Stimulated activated CD4-positive, alpha-beta T cell treated with anti-CD3 and anti-CD28 coated beads, TNF-alpha, amount 100 ng/mL, for 48 hours (primary cell): ENCODE measurements at places on chromosomes 5 and 9.

GRCh38 chr9:2231829-2232228, 216.7 kb downstream of the SMARCA2 start:
- no peak for DNase-seq

DNA sequence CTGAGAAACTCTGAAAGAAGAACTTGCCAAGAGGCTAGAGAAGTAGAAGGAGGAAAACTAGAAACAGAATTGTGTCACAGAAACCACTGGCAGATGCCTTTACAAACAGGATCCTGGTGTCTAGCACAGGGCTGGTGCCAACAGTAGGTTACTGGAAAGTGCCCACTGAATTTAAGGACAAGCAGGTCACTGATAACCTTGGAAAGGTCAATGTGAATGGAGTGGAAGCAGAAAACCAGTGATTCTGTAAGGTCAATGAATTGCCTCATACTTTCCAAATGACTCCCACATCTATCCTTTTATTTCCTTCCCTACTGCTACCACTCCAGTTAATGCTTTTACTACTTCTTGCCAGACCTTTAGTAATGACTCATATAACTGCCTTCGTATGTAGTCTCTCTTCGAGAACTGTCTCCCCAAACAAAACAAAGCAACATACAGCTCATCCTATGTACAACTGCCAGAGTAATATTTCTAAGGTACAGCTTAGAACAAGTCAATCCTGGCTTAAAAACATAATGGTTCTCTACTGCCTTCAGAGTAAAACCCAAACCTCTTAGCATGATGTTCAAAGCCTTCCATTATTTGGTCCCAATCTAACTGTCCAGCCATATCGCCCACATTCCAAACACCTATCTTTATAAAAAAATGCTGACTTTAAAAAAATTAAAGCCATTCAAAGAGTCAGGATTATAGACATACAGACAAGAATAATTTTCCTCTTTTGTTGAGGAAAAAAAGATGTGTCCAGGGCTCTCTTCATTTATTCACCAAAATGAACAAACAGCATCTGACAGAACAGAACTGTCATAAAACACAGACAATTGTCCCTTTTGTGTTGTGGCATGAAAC, 52.5 kb downstream of the NR3C1 start:
- no peak for DNase-seq

DNA sequence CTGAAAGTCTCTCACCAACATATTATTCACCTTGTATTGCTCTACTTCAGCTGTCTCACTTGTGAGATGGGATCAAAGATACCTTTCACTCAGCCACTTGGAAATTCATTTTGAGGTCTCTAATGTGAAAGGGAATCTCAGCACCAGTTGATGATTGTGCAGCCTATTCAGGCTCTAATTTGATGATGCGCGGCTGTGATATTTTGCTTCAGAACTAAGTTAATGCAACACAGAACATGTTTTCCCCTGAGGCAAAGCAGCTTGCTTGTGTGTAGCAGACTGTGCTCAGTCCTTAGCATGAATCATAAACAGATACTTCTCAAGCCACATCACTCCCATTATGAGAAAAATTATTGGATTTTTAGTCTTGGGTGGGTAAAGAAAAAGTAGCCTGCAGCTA, 378.8 kb downstream of the OSTF1 start:
- no peak for DNase-seq

DNA sequence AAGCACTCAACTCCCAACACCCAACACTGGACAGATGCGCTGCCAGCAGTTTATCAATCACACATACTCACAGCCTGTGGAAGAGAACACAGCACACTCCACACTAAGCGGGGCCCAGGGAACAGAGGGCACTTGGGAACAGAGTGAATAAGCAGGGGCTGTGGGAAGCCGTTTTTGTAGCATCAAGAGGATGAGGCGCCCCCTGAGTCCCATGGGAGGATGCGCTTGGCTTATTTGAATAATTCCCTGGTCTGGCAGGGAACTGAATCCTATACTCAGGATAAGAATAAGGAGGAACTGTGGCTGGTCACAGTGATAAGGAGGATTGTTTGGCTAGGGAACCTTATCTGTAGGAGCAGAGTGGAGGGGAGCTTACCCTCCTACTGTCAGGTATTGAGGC, 96.1 kb upstream of the DNAH5 start:
- DNase-seq, result no peak

GRCh38 chr9:72813544-72813943, 139.3 kb downstream of the ALDH1A1 start:
- DNase-seq, result no peak

GRCh38 chr5:61020415-61020814, 75.4 kb downstream of the NDUFAF2 start:
- DNase-seq, result no peak

- no peak for DNase-seq
Observed at GRCh38 chr5:33470544-33470943, 29.8 kb downstream of the TARS1 start.

DNA sequence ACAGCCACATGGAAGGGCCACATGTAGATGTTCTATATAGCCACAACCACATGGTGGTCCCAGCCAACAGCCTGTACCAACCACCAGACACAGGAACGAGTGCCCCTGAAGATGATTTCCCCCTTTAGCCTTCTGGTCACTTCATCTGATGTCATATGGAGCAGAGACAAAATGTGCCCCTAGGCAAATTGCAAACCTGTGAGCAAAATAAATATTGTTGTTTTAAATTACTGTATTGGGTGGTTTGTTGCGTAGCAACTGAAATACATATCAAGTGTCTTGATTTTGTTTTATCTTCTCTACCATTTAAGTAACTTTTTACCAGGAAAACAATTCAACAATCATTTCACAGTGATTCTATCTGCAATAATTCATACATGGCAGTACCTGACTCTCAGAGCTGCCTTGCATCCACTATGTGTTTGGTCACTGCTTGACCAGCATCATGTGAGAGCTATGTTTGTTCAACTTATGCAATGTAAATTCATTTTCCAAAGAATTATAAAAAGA, 142.5 kb upstream of the VLDLR start:
- DNase-seq, result no peak

DNA sequence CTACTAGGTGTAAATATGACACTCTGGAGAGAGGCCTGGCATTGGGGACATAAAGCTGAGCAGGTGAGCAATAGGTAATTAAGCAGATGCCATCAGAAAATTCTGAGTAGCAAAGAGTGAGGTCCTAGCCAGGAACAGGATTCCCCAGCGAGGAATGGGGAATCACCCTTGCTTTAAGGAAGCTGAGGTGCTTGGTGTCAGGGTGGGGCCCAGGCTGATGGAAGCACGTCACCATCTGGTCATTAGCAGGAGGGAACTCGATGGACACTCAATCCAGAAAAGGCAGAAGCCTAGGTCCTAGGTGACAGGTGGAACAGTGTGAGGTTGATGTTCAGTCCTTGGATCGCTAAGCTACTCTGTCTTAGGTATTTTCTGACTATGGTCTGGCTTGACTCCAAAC, 562.7 kb upstream of the DAP start:
- DNase-seq, result no peak

- no peak for DNase-seq
Observed at GRCh38 chr9:128412120-128412790, 8.4 kb upstream of the CERCAM start.

DNA sequence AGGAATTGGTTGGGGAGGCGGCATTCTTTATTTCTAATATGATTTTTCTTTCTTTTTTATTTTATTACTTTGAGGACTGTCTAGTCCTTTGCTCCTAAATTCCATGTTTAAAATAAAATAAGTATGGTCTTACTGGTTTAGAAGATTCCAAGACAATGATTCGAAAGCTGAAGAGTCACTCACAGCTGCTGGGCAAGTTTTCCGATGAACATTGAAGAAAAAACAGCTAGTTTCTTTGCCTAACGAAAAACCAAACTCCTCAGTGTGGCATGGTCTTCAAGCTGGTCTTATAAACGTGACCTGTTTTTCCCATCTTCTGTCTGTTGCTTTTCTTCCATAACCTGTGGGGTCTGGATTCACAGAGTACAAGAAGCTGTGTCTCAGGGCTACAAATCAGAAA, 25.1 kb downstream of the ZNF474 start:
- no peak for DNase-seq
